ENCODE measurements at places on chromosomes 13 and 19. TPM values are rescaled to one million over a fixed set of nuclear protein-coding genes. Genes with fewer than 3 reads are reported as not detected.

The FAM32A gene
- 131 TPM for total RNA-seq

The ZNF543 gene
- total RNA-seq, result 4.7 TPM

The NLRP9 gene
- total RNA-seq, result not detected

The FAM83E gene
- total RNA-seq, result not detected

The KIR2DL4 gene
- not detected for total RNA-seq

The ZNF865 gene
- total RNA-seq, result 2.7 TPM

The FSD1 gene
- 7.9 TPM for total RNA-seq

The ZNF880 gene
- total RNA-seq, result 12.8 TPM

The CDX2 gene
- not detected for total RNA-seq
